Activated CD8-positive, alpha-beta memory T cell treated with anti-CD3 and anti-CD28 coated beads for 48 hours (primary cell): ENCODE measurements at places on chromosomes 12 and 14.

GRCh38 chr12:106750524-106750923 is 24.0 kb upstream of the RIC8B start:
- no peak for DNase-seq

DNA sequence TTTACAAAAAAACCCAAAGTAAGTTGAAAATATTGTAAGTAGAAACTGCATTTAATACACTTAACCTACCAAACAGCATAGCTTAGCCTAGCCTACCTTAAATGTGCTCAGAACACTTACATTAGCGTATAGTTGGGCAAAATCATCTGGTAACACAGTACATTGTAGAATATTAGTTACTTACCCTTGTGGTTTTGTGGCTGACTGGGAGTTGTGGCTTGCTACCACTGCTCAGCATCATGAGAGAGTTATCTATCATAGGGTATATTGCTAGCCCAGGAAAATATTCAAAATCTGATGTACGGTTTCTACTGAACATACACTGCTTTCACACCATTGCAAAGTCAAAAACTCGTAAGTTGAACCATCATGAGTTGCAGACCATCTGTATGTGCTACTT is 141.7 kb upstream of the GARIN6 start:
- DNase-seq: no peak

- DNase-seq: no peak
These were observed 9.3 kb downstream of the SPRYD4 start for GRCh38 chr12:56477521-56478225.

DNA sequence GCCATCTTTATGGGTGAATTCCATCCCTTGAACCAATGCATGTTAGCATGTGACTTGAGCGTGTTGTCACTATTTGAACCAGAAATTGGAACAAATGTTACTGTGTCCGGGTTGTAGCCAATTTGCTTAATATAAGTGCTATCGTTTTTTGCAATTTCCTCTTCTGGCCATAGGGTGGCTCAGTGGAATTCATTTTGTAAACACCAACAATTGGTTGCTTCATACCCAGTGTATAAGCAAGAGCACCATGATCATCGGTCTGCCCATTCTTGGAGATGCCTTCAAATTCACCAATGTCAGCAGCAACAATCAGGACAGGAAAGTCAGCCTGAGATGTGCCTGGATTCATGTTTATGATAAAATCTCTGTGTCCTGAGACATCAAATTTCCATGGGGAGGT is 5.0 kb upstream of the NEDD1 start:
- no peak for DNase-seq

DNA sequence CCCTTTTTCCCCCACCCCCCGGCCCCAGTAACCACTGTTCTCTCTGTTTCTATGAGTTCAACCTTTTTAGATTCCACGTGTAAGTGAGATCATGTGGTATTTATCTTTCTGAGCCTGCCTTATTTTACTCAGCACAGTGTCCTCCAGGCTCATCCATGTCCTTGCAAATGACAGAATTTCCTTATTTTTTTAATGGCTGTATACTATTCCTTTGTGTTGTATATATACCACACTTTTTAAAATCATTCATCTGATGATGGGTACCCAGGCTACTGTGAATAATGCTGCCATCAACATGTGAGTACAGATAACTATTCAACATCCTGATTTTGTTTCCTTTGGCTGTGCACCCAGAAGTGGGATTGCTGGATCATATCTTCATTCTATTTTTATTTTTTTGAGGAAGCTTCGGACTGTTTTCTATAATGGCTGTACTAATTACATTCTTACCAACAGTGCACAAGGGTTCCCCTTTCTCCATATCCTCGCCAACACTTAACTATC is 54.7 kb downstream of the DDX51 start:
- no peak for DNase-seq

DNA sequence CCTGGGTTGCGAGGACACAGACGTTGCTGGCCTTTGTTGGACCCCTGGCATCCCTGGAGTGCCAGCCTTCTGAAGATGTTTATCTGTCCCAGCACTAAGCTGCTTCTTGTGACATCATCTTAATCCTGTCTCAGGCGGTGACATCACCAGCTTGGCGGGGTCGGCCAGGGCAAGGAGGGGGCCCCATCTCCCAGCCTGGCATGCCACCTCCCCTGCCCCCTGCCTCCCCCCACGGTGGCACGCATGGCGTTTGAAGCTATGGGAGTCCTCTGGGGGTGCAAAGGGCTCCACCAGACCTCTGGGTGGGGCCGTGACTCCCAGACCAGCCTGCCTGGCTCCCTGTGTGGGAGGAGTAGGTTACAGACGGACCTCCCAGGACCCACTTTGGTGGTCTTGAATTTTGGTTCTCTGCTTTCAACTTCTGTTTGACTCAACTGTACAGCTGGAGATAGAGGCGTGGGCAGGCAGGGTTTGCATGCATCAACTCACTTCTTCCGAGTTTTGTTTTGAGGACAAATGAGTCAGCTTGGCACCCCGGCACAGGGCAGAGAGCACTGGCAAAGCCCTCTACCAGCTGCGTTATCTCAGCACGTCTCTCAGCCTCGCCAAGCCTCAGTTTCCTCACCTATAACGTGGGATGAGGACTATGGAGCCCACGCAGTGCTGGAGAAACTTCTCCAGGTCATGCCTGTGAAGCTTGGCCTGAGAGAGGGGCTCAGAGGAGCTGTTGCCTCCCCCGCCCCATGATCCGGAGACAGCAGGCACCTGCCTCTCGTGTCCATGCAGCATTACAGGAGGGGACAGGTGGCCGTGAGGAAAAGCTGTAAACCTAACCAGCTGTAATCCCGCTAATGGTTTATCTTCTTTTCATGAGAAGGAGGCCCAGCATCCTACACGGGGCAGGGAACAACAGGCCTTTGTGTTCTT is 38.8 kb upstream of the EML1 start:
- no peak for DNase-seq

DNA sequence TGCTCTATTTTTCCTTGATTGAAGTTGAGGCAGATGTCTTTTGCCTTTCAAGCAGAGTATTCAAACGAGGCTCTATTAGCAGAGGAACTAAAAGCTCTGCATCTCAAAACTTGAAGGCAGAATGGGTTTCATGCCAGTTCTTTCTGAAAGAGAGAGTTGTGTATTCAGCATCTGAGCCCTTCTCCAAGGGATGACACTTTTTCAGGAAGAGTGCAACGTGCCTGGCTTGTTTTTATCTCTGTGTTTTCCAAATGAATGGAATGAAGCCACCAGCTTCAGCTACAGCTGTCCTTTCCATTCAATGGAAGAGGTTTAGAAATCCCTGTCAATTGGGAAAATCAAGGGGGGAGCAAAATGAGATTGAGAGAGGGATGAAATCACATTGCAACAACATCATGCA is 14.6 kb downstream of the BEST3 start:
- DNase-seq: no peak

DNA sequence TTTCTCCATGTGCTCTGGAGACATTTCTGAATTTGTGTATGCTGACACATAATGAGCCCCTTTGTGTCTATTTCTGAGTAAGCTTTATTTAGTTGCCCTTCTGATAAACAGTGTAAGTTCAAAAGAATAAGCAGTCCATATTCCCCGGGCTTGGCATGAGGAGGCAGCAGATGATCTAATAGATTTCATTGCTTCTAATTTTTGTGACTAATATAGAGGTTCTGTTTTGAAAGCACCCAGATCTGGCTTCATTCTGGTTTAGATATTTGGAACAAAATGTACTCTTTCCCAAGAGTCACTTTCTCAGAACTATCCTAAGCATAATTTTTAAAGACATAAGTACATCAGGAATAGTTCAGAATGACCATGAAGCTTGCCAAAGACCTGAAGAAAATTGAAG is 290.9 kb downstream of the BTG1 start:
- DNase-seq: no peak

DNA sequence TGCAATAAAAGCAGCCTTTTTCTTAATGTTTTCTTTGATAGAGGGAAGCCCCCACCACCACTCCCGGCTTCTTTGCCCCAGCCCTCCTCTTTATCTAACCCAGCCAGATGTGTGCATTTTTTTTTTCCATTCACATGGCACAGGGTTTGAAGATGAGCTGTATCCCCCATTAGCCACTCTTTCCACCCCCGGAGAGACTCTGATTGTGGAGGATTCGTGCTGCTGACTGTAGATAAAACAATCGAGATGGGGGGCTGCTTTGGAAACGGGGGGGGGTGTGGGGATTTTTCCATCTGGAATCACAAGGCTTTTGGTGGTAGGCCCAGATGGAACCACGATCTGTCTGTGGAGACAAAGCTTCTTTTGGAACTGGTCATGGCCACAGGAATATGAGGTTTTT is 46.2 kb upstream of the VASH1 start:
- DNase-seq: no peak

- no peak for DNase-seq
These were observed 53.4 kb downstream of the CYP46A1 start for GRCh38 chr14:99737451-99737951.

DNA sequence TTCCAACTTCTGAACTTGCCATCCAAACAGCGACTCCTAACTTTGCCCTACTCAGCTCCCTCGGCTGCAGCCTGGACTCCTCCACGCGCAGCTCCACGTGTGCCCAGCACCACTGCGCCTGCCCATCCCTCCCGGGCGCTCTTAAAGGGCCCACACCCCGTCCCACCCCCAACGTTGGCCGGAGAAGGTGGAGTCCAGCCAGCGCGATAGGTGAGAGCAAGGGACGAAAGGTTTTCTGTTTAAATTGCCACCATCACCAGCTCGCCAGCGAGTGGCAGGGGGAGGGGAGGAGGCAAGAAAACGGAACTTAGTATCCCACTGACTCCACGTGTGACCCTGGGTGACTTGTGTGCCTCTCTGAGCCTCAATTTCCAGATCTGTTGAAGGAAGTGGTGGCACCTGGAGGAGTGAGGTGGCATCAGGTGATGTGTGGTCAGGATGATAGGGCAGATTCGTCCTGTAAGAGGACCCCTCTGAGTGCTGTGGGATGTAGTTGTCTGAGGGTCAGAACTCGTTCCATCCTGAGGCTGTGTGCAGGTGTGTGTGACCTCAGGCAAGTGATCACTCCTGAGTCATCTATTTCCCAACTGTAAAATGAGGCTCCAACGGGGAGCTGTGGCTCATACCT is 59.7 kb downstream of the TRPV4 start:
- no peak for DNase-seq

GRCh38 chr14:86299994-86300393 is 770.0 kb downstream of the FLRT2 start:
- DNase-seq: no peak

GRCh38 chr12:53751336-53752191 is at the start of gene CISTR:
CISTR (minus strand) TSS chr12:53751979.
- DNase-seq: no peak

DNA sequence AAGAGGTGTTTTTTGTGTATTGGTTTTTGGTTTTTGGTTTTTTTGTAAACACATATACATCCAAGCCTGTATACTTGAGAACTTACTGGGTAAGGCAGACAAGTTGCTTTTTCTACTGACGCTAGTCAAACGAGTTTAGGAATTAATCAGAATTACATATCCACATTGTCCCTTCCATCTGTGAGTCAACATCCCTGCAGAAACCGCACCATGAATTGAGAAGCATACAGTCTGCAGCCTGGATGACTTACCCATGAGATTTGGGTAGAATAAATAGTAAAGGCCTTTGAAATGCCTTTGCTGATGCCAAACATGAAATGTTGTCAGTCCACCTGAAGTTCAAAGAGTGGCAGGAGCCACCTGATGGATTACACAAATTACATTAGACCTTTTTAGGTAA is 21.4 kb upstream of the C12orf42 start:
- DNase-seq: no peak

DNA sequence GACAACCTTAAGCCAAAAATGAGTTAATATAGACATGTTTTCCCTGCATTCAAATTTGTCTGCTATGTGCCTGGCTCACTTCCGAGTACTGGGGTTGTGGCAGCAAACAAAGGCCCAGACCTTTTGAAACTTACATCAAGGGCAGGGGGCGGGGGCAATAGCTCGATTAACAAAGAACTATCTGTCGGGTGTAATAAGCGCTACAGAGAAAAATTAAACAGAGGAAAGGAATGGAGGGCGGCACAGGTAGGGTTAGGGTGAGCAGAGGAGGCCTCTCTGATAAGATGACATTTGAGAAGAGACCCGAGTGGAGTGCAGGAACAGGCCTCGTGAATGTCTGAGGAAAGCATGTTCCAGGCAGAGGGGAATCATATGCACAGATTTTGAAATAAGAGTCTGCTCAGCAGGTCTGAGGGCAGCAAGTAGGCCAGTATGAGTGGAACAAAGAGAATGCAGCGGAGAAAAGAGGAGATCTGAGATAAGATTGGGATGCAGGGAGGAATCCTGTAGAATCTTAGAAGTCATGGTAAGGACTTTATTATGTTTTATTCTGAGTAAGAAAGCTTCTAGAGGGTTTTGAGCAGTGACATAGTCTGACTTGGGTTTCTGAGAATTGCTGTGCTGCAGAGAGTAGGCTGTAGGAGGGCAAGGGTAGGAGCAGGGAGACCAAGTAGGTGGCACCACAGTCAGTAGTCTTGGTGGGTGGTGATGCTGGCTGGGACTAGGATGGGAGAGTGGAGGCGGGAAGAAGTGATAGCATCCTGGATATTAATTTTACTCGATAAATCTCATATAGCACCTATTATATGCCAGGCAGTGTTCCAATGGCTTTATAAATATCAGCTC is 52.6 kb downstream of the BICDL1 start:
- DNase-seq: no peak

DNA sequence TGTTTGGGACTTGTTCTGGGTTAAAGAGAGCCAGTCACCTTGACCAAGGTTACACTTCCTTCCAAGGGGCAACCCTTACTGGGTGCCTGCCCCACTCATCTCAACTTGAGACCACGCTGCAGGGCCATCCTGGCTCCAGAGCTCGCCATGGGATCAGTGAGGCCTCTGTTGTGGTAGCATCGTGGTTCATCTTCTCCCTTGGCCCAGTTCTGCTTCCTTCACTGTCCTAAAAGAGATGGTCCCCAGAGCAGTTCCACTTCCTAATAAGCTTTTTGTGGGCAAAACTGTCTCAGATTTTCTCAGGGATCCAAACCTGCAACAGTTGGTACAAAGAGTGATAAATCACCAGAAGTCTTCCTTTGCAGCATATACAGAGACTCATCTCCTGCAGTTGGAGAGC is 165.9 kb upstream of the TMEM260 start:
- DNase-seq: no peak

- no peak for DNase-seq
These were observed 94.9 kb downstream of the VCPKMT start for GRCh38 chr14:50021261-50022031.

DNA sequence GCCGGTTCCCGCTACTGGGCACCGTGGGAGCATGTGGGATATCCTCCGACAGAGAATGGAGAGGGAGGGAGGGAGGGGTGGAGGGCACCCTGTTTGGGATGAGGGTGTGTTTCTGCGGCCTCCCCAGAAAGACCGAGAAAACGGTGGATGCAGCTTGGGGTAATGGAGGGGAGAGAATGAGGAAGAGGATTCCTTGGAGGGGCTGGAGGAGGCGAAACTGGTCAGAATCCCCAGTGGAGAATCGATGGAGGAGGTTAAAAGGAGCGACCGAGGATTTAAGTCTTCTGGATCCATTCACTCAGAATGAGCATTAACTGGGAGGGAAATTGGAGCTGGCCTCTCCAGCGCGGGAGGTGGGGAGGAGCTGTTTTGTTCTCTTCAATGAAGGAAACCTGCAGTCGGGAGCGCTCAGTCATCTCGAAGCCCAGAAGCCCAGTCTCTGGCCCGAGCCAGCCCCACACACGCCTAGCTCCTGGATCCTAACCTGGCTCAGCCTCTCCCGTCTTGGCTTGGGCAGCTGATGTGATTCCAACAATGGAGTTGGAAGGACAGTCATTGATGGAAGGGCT is 581 bp downstream of the ARG2 start:
- DNase-seq: no peak
